ENCODE measurements at places on chromosomes 5 and 9.

GRCh38 chr9:69097064-69097463 lies 61.5 kb downstream of the FXN start:
- DNase-seq: no peak

DNA sequence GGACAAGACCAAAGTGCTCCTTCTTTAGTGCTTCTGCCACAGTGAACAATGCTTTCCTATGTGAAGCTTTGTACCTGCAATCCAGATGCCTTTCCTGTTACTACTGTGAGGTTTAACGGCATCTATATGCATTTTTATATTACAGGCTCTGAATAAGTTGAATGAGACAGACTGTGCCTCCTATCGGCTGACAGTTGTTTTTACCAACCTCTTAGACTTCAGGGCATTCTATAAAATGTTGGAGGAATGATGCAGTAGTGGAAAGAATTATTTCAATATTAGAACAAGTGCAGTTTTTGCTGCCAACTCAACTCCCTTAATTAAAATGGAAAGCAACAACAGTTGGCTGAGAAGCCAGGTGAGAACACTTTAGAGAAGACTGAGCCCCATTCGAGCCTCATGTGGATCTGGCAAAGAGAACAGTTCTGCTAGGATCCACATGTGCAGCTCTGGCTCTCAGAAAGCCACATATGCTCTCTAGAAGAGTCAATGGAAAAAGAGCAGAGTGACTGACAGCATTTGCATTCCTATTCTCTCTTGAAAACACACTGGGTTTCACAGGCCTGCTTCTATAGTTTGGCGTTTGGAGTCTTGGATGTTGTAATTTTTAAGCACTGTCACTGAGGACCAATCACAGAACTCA lies 147.5 kb downstream of the LURAP1L start:
- DNase-seq: no peak

DNA sequence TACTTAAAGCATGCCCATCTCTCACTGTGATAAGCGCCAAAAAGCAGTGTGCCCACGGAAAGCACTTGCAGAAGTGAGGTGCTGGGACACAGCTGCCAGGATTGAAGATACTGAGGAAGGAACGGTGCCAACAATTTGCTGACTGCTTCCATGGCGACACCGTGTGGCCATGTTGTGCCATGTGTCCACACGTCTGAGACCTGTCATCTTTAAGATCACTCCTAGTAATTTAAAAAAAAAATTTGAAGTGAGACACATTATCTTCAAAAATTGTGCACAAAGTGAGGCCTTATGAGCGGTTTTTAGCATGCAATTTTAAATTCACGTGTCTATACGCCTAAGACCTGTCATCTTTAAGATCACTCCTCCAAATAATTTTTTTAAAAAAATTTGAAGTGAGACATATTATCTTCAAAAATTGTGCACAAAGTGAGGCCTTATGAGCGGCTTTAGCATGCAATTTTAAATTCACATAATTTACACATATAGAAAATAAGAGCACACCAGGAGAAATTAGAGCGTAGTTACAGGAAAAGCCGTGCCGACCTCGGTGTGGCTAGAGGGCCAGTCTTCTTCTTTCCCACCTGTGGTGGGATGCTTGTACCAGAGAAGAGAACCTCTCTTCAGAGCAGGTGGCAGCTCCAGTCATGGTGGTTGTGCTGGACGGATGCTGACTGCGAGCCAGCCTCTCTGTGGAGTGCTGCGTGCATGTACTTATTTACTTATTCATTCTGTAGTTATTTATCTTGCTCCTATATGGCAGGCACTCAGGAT lies 21.4 kb upstream of the FLT4 start:
- no peak for DNase-seq

DNA sequence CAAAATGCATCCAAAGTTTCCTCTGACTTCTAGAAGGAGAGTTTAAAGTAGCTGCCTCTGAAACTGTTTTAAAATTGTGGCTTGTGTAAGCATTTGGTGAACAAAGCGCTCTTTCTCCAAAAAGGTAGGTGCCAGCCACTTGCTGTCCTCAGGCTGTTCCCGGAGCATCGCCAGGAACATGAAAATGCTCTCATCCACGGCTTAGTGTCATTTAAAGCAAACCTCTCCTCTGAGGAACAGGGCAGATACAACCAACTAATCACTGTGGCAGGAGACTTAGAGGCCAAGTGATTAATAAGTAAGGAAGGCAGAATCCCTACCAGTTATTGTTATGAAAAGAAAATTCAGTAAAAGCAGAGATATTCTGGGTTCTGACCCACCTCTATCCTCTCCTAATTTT lies 165.6 kb downstream of the DCP2 start:
- no peak for DNase-seq

GRCh38 chr5:88490874-88491273 lies 222.2 kb upstream of the TMEM161B start:
- DNase-seq: no peak

- no peak for DNase-seq
Measured at GRCh38 chr5:66958980-66959641, 237.5 kb downstream of the CD180 start.

DNA sequence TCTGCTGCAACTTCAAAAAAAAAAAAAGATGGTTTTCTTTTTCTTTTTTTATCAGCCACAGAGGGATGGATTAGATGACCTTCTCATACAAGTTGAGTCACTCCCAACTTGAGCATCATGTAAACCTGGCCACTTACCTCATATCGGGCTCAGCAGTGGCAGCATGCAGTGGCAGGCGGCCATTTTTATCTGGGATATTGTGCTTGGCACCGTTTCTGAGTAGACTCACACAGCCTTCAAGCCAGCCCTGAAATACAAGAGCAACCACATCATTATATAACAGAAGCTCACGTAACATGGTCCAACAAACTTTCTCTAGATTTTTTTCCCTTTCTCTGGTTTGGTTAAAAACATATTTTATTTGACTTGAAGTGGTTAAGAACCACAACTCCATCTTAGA lies 62.6 kb downstream of the ANKRD55 start:
- DNase-seq: no peak

DNA sequence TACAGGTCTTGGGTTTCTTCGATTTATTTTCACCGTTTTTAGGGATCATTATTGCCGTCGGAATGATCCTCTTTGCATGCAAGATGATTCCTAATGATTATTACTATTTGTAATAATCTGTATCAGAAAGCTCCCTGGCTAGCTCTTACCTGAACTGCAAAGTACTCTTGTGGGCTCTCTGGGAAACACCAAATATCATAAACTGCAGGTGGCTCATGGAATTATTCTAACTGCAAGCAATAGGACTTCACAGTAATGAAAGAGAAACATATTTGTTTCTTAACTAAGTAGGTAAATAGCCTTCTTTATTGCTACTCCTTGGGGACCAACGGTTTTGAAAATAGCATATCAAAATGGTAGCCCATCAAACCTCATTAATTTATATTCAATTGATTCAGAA lies 219.4 kb downstream of the NFIB start:
- DNase-seq: no peak

GRCh38 chr5:87307796-87308423 lies 40.2 kb downstream of the RASA1 start:
- DNase-seq: no peak

DNA sequence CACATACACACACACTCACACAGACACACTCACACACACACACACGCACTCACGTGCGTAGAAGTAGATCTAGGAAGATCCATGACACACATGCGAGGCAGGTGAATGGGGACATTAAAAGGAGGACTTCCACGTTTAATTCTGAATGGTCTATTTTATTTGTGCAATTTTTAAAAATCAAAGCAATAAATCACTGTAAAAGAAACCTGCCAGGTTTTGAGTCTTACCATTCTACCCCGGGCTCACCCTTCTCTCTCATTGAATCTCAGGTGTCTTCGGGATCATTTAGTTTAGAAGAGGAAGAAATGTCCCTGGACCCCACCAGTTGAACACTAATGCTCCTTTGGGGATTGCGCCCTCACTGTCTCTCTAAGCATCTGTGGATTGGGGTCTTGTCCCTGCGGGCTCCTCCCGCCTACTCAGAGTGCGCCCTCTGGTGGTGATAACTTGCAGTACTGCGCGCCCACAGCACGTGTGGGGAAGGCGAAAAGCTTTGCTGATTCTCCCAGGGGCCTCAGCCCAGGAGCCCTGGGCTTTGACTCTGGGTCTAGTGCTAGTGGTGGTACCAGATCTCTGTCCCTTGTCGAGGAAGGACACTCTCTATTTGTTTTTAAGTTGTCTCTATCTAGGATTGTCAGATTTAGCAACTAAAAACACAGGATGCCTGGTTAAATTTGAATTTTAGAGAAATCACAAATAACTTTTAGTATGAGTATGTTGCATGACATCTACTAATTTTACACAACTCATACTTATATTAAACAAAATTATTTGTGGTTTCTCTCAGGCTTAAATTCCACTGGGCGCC lies 34.8 kb downstream of the BOD1 start:
- no peak for DNase-seq

GRCh38 chr5:132464156-132464939 lies 26.2 kb downstream of the IRF1 start:
- no peak for DNase-seq

- DNase-seq: no peak
Measured at GRCh38 chr5:115374057-115374775, 77.8 kb upstream of the CCDC112 start.

DNA sequence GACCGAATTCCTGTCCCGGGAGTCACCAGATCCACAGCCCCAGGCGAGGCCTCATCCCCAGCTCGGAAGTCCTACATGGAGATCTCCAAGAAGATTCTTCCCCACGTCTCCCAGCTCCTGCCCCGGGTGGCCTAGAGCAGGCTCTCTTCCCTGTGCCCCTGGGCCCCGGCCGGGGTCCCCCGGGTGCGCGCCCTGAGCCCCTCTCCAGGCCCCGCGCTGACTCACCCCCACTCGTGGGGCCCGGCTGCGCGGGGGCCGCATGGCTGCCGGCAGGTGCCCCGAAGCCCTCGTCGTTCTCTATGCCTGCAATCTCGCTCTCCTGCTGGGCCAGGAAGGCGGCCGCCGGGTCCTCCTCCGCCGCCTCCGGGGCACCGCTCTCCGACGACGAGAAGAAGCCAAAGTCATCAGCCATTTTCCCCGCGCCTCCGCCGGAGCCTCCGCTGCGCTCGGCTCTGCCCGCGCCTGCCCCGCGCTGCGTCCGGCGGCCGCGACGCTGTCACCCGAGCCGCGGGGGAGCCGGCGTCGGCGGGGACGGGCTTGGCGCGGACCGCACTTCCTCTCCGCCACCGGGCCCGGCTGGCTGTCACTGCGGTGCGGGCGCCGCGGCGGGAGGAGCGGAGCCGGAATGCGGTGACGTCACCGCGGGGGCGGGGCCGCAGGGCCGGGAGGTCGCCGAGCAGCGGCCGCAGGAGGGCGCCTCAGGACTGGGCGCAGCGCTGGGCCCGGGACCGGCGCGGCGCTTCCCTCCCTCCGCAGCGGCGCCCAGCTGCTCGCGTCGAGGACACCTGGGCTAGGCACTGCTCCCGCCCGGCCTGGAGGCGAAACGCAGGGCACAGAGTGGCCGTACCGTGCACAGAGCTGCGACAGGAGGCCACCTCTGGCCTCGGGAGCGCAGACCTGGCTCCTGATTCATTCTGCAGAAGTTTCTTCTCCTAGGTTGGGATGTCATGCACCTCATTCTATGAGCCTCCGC lies at the start of gene CLTB:
TSS of gene CLTB (minus strand) at position 588 of the 973 bp plus-strand sequence. CDS start at position 412, 176 bp downstream.
- peak; percentile 90 for DNase-seq

- peak; percentile 22 for DNase-seq
Measured at GRCh38 chr9:21559402-21560280, 77.5 kb upstream of the IFNE start.

GRCh38 chr5:150158170-150158949 lies 2.7 kb upstream of the PDGFRB start:
- DNase-seq: no peak

DNA sequence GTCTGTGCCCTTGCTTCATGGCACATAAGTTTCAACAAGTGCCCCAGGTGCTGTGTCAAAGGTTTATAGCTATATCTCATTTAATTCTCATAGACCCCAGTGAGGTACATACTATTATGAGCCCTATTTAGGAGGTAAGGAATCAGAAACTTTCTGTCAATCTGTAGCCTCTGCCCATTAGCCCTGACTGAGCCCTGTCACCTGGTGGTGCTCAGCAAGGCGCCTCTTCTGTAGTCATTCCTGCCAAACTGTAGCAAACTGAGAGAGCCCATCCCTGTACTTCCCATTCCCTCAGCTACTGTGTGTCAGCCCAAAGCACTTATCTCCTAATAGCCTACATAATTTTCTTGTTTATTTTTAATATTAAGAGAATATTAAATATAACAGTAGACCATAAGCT lies 46.5 kb upstream of the FOXI1 start:
- DNase-seq: no peak

- DNase-seq: no peak
Measured at GRCh38 chr5:118794281-118794680, 194.1 kb downstream of the DTWD2 start.

DNA sequence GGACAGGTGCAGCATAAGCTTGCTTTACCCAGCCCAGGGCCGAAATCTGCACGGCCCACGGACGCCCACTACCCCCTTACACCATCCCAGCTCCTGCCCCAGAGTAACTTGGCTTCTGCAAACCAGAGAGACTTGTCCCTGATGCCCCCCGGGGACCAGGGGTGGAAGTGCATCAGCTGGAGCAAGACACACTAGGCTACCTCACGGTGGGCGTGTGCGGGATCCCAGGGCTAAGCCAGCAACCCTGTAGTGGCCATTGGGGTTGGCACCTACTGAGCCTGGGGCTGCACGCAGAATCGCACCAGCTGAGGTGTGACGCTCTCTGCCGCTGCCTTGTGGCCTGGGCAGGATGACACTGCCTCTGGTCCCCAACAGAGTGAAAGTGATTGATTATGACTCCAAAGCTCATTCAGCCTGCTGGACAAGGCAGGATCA lies 6.1 kb upstream of the ZNF79 start:
- DNase-seq: no peak

GRCh38 chr9:104776797-104777196 lies 12.9 kb downstream of the NIPSNAP3B start:
- no peak for DNase-seq
